ENCODE measurements at places on chromosomes 5 and 9.

- DNase-seq, result no peak
These were observed 1749.0 kb upstream of the C9orf72 start for GRCh38 chr9:29322240-29322639.

GRCh38 chr9:133332381-133332730 lies 3.6 kb downstream of the SURF6 start:
- DNase-seq, result no peak

DNA sequence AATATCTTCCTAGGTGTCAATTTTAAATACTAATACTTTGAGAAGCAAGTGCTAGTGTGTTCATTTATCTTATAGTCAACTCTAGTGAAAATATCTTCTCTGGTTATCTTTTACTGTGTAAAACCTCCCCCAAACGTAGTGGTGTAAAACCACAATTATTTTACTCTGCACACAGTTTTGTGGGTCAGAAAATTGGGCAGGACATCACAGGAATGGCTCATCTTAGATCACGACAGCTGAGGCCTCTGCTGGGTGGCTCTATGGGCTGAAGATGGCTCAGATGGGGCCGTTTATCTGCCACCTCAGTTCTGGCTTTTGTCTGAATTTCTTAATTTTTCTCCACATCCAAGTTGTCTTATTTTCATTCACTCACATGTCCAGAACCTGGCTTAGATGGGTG lies 457.2 kb upstream of the ACTBL2 start:
- DNase-seq, result no peak

DNA sequence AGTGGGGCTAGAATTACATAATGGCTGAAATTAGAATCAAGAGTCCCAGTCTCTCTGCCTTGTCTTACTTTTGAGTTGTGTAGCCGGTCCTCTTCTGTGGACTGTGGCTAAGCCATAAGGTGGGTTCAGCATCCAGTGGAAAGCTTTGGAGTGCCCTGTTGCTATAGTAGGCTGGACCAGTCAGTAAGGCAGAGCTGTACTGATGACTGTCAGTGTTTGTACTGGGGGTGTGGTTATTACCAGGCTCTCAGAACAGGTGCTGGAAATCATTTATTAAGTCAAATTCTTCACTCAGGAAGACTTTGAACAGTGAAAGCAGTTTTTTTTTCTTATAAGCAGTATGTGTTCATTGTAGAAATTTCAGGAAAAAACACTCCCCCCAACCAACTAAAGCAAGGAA lies 129.4 kb downstream of the ZSWIM6 start:
- no peak for DNase-seq

- no peak for DNase-seq
These were observed 71.3 kb upstream of the FCN2 start for GRCh38 chr9:134809292-134809691.

- no peak for DNase-seq
These were observed 16.0 kb downstream of the OR13J1 start for GRCh38 chr9:35854091-35854762.

DNA sequence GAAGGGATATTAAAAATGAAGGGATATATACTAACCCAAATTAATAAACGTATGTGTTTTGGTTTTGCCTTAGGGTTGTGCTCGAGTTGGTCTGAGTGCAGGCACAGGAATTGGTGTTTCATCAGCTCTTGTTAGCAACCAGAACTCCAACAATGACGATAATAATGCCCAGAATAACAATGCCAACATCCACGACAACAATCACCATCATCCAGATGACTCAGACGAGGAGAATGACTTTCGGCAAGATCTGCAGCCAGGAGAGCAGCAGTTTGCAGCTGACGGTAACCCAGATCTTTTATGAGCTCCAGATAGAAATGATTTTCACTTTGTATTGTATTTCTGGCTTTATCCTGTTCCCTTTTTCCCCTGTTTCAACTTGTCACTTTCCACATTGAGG lies 33.2 kb downstream of the FBXO38 start:
- no peak for DNase-seq

Measured in stimulated activated CD4-positive, alpha-beta T cell treated with anti-CD3 and anti-CD28 coated beads, Interleukin-12 subunit alpha, Interleukin-12 subunit beta, amount 100 ng/mL, for 4 hours (primary cell).